Stimulated activated CD8-positive, alpha-beta memory T cell treated with anti-CD3 and anti-CD28 coated beads, Interleukin-15, amount 100 ng/mL, for 4 hours (primary cell): ENCODE measurements at places on chromosomes 6 and 20.
A peak's percentile ranks its signal among the peaks of the same experiment; 100 is the strongest.

GRCh38 chr6:6663421-6664135 is 75.1 kb downstream of the LY86 start:
- DNase-seq = no peak

DNA sequence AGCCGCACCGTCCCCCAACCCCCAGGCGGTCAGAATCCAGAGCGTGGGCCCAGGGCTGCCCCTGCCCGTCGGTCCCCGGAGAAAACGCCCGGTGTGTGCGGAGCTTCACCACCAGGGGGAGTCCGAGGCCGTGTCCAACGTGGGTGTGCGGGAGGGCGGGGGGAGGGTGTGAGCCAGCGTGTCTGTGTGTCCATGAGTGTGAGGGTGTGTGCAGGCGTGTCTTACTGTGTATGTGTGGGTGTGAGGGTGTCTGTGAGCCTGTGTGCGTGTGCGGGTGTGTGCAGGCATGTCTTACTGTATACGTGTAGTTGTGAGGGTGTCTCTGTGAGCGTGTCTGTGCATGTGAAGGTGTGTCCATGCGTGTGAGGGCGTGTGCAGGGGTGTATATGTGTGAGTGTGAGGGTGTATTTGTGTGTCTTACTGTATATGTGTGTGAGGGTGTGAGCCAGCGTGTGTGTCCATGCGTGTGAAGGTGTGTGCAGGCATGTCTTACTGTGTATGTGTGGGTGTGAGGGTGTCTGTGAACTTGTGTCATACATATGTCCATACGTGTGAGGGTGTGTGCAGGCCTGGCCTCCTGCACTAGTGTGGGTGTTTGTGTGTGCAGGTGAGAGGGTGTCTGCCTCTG is 24.6 kb upstream of the GATA5 start:
- DNase-seq = peak; percentile 58

DNA sequence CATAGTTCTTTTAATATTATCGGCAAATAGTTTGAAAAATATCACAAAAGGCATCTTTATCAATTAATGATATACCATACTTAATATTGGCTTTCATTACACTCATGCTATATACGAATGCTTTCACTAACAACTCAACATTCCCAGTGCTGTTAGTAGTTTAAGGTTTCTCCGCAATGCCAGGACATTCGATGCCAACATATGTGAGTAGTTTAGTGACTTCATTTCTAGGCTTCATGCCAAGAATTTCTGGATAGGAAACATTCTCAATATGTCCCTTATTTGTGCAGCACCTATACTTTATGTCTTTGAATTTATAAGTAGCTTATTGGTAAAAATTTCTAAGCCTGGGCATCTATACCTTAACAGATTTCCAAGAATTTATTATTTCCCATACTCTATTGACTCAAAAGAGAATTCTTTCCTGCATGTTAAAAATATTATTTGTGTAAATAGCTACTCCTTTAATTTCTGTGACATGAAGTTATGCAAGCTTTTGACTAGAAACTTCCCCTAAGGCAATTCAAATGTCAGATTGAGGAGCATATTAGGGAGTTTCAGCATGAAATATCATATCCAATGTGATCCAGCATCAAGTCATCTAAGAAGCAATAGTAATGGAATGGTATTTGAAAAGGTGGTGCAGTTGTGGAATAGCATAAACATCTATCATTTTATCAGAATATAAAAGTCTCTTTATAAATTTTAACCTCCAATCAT is 236.0 kb upstream of the STXBP5 start:
- DNase-seq = no peak

- no peak for DNase-seq
Measured at GRCh38 chr6:8530785-8531435, 95.6 kb upstream of the SLC35B3 start.

DNA sequence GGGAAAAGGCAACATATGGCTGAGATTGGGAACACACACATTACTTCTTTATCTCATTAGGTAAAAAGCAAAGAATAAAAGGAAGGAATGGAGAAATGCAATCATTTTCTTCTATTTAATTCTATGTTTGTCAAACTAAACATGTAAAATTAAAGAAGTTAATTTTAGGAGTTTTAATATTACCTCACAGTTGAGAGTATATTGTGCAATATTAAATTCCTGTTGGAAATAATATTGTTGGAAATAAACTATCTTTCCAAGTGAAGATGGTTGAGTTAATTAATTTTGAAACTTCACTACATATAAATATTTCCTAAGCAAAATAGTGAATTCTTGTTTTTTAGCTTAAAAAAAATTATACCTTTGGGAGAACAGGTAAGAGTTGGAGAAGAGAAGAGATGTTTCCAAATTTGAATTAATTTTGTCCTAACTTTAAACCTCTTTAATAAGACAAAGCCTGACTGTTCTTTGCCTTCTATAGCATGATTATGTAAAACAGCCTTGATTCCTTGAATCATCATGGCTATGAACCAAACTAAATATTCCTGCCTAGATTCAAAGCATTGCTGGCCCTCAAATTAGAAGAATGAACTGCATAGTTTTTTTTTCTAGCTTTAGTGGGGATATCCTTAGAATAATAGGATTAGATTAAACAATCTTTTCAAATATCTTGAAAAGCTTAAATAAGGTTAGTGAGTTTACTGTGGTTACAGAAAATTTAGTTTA is 1349.1 kb upstream of the ADGRB3 start:
- no peak for DNase-seq

DNA sequence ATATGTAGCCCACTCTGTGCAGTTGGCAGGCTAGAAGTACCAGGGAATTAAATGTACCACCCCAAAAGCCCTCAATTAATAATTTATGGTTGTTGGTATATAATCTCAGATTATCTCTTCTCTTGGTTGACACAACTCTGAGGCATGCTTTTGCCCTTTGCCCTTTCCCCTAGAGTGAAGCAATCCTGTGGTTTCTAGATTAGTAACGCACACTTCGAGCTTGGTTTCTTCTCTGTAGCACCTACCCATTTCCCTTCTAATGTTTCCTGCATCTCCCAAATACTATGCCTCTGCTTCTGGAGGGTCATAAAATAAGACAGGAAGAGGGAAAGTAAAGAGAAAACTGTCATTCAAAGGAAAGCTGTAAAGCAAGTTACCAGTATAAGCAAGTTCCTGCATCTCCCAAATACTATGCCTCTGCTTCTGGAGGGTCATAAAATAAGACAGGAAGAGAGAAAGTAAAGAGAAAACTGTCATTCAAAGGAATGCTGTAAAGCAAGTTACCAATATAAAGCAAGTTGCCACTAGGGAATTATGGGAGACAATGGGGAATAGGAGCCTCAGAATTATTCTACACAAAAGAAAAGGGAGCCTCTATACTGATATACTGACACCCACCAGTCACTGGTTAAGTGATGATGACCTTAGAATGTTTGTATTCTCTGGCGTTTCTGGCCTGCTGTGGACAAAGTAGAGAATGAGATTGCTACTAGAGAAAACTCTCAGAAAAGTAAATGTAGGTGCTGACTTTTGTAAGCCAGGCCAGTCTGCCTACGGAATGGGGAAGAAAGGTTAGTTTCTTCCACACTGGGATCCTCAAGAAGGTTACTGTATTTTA is 862.6 kb upstream of the MAN1A1 start:
- DNase-seq = no peak
